ENCODE measurements at places on chromosomes 11 and 22. TPM values are rescaled to one million over a fixed set of nuclear protein-coding genes. Genes with fewer than 3 reads are reported as not detected.
A peak's percentile ranks its signal among the peaks of the same experiment; 100 is the strongest.

The HTR3B gene
- total RNA-seq, result not detected

- DNase-seq, result no peak
Measured at GRCh38 chr11:61529537-61530225, 21.1 kb downstream of the LRRC10B start.

- no peak for DNase-seq
Measured at GRCh38 chr11:68226421-68226820, 13.3 kb upstream of the KMT5B start.

DNA sequence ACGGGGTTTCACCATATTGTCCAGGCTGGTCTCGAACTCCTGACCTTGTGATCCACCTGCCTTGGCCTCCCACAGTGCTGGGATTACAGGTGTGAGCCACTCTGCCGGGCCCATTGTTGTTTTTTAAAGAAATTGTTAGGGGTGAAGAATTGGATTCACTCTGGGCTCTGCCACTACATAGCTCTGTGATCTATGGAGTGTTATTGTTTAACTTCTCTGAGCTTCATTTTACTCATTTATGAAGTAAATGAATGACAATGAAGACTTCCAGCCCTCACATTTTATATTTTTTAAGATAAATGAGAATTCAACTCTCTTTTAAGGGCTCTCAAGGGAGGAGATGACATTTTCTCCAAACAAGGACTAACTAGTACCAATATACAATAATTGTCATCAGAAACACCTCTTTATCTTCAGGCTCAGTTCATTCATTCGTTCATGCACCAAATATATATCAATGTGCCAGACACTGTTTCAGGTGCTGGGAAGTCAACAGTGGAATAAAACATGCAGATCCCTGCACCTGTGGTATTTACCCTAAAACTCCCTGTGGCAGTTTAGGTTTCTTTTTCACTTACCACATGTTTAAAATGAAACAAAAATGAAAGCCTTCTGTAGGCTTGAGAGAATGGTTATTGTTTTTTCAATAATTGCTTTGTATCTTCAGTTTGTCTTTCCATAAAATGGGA lies 23.5 kb upstream of the GRAMD1B start:
- DNase-seq, result no peak

- peak; percentile 57 for DNase-seq
Measured at GRCh38 chr11:88103337-88104206, 71.7 kb downstream of the RAB38 start.

Data from SJCRH30 (cell line).